Central memory CD8-positive, alpha-beta T cell (primary cell): ENCODE measurements at places on chromosomes 6 and 20.

DNA sequence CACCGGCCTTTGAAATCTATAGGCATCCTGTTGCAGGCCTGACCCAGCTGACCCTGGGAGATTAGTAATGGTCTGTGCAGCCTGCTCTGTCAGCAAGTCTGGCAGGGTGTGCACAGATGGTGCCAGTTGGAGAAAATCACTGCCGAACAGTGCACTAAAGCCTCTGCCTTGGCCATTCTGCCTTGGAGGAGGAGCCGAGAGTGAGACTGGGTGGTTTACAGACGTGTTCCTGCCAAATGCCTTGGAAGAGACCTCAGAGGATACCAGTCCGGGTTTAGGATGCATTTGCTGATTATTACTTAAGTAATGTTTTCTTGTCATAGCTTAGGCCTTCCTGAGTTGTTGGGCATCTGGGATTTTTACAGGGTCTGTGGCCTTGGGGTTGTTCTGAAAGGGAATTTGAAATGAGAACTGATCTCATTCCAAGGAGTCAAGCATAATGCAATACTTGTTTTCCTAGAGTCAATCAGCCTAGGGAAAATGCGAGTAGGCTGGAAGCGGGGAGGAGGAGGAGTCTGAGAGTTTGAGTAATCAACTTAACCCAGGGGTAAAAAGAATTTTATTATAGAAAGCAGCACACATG lies 292.1 kb downstream of the SOX4 start:
- DNase-seq: no peak

DNA sequence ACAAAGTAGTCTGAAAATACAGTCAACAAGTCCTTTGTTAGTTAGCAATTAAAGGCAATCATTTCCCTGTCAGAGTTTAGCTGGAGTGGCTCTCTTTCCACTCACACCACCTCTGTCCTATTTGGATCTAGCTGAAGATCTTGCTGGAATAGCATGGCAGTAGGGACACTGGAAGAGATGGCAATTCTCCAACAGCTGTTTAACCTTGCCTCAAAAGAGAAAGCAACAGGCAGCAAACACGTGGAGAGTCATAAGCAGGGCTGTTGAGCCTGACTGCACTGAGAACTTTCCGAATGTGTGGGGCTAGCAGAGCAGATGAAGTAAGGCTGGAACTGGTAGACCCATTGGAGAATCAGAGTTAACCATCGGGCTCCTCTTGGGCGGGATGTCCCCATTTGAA lies 38.0 kb upstream of the PRSS35 start:
- DNase-seq: no peak

DNA sequence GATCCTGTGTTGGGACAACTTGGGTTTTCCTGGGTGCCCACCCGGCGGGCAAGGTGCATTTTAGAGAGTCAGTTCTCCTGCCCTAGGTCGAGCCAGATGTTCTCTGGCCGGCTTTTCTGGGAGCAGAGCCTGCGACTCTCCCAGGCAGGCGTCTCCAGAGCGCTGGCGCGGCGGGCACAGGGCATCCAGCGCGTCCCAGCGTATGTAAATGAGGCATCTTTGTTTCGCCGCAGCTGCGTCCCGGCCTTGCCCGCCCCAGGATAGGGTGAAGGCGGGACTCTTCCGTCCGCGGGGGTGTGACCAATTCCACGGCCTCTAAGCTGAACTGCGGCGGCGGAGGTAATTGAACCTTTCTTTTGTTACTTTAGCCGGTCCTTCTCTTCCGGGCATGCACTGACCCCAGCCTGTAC lies 9.1 kb downstream of the GRIK2 start:
- no peak for DNase-seq

DNA sequence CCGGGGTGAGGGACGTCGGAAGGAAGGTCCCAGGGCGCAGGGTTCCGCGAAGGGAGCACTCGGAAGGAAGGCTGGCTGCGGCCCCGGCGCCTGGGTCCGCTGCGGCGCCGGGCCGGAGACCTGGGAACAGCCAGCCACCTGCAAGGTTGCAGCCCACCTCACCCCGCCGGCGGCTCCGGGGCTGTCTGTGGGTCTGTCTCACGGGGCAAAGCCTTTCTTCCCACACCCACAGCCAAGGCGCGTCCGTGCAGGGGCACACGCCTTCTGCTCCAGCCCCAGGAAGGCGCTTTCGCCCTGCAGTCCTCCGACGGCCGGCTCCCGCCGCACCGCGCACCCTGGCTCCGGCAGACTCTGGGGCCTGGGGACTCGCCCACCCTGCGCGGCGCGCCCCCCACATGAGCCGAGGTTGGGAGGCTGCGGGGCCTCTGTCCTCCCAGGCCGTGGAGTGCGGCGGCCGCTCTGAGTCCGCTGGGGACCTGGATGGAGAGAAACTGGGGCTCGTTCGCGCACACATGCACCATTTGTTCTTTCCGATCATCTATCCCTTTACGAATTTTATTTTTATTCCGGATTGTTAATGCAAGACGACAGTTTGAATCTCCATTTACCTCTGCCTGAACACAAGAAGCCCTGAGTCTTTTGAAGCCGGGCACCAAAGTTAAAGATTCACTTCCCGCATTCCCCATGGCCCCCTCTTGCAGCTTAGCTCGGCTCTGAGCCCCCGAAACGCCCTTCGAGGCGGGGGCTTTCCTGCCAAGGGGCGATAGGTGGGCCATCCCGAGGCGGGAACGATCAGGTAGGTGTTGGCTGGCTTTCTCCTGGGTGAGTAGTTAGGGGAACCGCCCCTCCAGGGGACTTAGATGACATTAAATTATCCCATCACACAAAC lies 4.5 kb upstream of the FOXC1 start:
- DNase-seq: no peak

DNA sequence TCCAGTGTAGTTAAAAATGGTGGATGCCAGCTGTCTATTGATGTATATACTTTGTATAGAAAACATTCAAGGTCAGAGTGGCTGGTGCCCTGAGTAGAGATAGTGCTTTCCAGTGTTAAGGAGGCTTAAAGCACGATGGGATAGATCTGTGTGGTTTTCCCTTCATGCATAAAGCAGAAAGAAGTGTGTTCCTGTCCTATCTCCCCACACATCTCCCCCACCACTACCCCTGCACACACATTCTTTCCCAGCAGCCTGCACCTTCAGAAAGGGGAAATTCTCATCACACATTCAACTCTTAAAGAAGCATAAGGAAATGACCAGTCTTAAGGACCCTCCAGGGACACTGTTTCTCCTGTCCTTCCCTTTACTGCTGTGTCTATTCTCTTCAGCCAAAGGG lies 221.7 kb upstream of the TAB2 start:
- DNase-seq: no peak

- no peak for DNase-seq
Observed at GRCh38 chr20:10347086-10347880, 86.7 kb downstream of the MKKS start.

GRCh38 chr6:83708970-83709747 lies at the start of gene SNAP91:
SNAP91 (minus strand) TSS chr6:83709101; CDS start chr6:83707927, 1,174 bp downstream.
- no peak for DNase-seq
